Stimulated activated CD8-positive, alpha-beta memory T cell treated with anti-CD3 and anti-CD28 coated beads, Interleukin-7, amount 100 ng/mL, for 24 hours (primary cell): ENCODE measurements at places on chromosomes 6 and 20.
A peak's percentile ranks its signal among the peaks of the same experiment; 100 is the strongest.

DNA sequence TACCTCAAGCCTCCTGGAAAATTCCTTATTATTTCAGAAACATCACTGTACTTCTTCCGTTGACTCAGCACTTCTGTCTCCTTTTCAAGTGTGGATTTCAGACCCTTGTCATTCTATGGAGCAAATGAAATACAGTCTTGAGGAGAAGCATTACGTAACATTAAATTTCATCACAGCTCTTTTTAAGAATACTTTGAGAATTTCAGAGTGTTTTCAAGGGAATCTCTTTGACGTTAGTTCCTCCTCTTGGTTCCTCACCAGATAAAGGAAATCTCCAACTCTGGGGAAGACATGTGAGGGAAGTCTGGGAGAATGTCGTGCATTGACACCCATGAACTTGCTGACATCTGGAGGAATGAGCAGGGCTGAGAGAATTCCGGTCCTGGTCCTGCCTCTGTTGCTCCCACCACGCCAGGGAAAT lies 32.3 kb downstream of the UST start:
- DNase-seq = no peak

DNA sequence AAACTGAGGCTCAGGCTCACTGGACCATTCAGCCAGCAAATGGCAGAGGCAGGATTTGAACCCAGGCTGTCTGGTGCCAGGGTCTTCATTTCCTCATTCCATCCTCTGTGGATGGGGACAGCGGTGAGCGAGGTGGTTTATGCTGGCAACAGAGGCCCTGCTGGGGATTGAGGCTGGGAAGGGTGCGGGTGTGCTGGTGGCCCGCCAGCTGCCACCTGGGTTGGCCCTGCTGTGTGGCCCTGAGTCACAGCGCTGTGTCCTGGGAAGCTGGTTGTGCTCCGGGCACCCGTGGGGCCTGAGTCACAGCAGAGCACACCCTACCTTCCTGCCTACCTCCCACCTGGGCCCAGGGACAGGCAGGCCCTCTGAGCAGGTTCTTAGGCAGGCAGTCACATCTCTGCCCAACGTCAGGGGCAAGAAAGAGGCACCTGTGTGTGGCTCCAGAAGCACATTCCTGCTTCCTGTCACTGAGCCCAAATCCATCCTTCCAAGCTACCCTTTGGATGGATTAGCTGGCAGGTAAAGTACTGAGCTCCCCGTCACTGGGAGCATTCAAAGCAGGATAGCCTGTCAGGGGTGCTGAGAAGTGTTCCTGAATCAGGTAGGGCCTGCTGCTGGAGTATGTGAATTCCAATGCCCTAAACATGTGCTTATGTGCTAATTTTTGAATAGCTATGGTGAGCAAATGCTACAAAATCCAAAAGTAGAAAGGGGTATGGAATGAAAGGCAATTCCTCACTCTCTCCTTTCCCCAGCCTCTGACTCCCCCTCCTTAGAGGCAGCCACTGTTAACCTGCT lies 53.9 kb downstream of the CEBPB start:
- no peak for DNase-seq

DNA sequence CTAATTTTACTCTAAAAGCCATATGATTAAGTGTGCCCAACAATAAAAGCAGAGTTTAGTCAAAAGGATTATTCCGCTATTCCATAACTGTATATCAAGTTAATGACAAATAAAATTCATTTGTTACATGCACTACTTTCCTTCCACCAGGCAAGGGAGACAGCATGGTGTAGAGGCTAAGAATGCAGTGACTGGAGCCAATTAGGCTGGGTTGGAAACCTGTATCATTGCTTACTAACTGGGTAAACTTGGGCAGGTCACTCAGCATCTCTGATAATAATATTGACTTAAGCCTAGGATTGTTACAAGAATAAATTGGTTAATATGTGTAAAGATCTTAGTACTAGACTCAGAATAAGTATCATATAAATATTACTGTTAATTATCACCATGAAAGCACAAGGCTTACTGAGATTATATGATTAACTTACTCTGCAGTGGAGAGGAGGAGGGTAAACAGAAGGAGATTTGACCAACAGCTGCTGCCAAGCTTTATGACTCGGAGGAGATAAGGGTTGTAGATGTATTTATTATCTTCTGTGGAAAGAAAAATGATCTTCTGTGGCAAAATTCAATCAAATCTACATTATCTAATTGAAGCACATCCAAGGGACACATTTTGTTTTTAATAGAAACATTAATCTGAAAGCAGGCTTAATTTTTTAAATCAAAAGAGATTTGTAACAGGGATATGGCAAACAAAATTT lies 1459.9 kb downstream of the GRIK2 start:
- no peak for DNase-seq

DNA sequence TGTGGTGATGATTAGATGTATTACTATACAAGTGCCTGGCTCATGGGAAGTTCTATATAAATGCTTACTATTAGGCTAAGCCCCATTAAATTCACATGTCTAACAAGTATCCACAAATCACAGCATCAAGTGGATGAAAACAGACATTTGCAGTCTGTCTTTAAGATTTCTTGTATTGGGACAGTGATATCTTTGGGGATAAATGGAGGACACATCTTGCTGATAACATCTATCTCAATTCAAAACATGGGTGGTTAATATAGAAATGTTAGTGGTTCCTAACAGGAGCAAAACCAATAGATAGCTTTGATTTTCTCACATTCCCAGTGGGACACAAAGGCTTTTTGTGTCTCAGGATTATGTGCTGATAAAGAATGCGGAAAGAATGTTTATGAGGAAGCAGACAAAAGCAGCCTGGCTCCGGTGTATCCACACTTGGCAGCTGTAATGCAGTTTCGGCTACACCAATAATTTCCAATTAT lies 29.3 kb downstream of the PTPRK start:
- no peak for DNase-seq

- no peak for DNase-seq
Measured at GRCh38 chr6:30097902-30098768, 14.8 kb downstream of the TRIM31 start.

GRCh38 chr20:5214826-5215225 lies 88.0 kb downstream of the CDS2 start:
- no peak for DNase-seq

DNA sequence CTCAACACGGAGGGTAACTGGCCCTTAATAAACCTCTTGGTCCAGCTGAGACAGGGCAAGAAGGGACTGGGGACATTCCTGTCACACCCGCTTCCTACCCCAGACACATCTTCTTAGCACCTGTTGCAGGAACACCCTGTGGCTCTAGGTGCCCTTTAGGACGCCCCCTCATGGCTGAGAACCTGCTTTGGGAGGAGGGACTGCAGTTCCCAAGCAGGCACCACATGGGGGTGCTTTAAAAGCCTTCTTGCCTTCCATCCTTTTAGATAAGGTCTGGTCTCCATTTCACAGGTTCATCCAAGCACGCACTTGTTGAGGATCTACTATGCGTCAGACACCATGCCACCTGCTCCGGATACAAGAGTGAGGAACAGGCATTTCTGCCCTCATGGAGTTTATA lies 26.6 kb downstream of the NSFL1C start:
- DNase-seq = no peak

GRCh38 chr6:43125119-43125518 lies 46.0 kb upstream of the SRF start:
- DNase-seq = no peak

DNA sequence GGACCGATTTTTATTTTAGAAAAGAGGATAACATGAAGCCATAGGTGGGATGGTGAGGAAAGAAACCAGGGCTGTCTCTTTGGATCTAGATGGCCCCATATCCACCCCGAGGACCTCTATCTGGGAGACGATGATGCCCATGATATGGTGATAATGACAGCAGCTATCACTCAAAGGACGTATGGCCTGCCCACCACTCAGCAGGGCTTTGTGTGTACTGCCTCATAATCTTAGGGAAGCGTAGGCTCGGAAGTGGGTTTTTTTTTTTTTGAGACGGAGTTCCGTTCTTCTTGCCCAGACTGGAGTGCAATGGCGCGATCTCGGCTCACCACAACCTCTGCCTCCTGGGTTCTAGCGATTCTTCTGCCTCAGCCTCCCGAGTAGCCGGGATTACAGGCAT lies 8.2 kb upstream of the TAF8 start:
- DNase-seq = no peak

DNA sequence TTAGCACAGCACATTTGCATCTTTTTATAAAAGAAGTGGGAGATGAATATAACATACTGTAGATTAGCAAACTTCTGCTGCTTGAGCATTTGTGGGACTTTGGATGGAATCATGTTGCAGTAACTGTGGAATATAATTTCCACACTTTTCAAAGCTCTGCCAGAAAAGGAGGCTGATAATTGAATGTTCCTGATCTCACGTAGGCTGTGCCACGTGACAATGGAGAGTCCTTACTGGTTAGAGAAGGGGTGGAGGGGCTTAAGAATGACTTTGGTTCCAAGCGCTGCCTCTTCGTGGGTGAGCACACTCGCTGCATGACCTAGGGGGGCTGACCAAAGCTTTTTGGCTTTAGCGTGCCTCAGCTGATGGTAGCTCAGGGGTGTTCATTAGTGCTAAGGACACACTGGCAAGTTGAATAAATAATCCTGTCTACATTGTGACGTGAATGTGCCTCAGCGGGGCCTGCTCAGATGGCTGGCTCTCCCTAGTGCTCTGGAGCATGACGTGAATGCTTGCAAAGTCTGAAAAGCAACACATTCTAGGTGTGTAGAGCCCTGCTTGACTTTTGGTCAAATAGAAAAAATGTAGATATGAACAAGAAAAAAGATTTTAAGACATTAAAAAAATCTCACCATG lies 15.0 kb downstream of the WRNIP1 start:
- DNase-seq = no peak

GRCh38 chr6:20811109-20811761 lies 277.0 kb downstream of the CDKAL1 start:
- no peak for DNase-seq

- DNase-seq = no peak
Measured at GRCh38 chr6:7087491-7087979, 20.2 kb upstream of the RREB1 start.

DNA sequence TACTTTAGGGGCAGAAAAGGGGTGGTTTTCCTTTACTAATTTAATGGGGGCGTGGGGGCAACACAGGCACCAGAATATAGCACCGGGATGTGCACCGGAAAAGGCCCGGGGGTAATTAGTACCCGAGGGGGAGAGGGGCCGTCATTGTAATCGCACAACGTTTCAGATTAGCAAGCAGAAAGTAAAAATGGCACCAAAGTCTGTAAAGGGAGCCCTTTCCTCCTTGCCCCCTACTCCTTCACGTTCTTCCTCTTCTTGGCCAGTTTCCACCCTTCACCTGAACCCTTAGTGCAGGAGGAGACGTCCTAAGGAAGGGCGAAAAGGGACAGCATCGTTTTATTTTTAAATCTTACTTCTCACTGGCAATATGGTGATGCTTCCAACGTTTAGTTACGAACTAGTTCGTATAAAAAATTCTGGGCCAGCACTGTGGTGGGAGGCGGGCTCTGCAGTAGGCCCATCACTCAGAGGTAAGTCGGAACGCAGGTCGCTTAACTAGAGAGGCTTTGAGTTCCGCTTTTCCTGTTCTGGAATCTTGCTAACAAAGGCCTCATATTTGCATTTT lies 742 bp upstream of the CEP85L start:
- no peak for DNase-seq

- no peak for DNase-seq
Measured at GRCh38 chr6:138800377-138801150, 4.7 kb downstream of the ECT2L start.

DNA sequence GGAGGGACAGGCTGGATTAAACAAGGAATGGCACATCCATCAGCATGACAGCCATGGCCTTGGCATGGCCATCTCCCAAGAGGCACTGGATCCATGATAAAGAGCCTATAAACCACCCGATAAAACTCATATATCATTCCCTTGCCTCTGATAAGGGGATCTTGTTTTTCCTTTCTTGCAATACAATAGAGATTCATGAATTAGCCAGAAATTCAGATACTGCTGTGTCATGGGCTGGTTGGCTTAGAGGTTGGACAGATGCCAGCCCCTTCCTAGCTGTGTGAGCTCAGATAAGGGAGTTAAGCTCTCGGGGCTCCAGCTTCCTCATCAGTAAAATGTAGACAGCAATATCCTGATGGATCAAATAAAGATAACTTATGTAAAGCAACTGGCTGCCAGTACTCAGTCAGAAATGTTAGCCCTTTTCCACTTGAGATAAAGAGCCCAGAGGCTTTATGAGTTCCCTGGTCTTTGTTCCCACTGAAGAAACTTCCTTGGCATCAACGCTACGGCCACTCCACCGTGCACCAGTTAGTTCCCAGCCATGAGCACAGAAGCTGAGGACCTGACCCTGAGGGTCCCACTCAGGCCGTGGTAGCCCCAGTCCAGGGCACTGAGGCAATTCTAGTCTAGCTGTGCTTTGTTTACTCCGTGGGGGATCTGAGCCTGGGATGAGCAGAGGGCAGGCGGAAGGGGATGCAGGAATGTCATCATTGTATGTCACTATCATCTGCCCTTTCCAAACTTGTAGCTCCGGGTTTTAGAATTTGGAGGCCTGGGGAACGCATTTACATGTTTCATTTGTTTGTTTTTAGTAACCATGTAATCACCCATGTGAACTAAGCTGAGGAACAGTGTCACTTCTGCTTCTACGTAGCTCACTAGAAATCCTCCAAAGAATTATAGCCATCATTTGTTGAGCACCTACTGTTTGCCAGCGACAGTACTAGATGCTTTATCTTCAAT lies 67.2 kb upstream of the TBC1D7 start:
- no peak for DNase-seq

GRCh38 chr20:47929368-47930115 lies 144.3 kb upstream of the SULF2 start:
- no peak for DNase-seq

DNA sequence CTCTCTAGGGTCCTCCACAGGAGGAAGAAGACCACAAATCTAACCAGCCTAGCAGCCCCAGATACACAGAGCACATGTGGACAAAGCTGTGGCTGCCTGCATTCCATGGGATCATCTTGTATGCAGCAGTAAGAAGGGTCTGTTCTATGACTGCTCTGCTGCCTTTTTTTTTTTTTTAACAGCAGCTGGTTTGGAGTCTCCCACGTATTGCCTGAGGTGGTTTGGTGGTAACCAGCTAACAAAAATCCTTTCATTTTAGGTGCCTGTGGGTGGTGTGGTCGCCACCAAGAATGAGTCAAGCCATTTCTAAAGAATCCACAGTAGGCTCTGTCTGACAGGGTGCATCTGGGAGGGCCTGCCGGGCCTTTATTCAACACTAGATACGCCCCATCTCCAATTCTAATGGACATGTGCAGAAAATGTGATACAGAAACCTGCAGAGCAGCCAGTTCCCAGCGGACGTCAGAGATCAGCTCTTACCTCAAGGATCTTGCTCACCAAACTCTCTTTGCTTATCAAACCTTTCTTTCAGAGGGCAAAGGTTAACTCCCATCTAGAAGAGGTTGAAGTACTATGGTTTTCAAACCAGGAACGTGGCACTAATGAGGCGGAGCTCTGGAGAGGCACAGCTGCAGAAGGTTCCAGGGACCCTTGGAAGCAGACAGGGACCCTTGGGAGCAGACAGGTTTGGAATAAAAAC lies 32.0 kb downstream of the GNAS-AS1 start:
- peak; percentile 34 for DNase-seq

- no peak for DNase-seq
Measured at GRCh38 chr6:40932366-40932765, 106.7 kb downstream of the UNC5CL start.
